ENCODE measurements at places on chromosomes 4 and X.

DNA sequence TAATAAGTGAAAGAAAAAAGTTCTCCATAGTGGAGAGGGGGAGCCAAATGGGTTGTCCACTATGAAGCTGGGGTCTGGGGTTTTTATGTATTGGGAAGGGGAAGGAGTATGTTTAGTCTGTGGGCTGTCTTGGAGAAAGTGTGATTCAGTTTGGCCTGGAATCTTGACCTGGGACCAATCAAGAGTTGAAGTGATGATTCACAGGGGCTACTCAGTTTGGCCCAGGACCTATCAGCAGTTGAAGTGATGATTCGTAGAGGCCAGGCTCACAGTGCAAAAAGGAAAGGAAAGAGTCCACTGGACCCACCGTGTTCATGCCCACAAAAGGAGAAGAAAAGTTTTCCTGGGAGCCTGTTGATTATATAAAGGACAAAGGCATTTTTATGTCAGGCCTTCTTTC is 47.3 kb upstream of the RAB9B start:
- no peak for DNase-seq

GRCh38 chr4:108256538-108256937 is 87.8 kb upstream of the LEF1 start:
- no peak for DNase-seq

- DNase-seq, result no peak
These were observed 54.4 kb downstream of the PHKA1 start for GRCh38 chrX:72659723-72660122.

DNA sequence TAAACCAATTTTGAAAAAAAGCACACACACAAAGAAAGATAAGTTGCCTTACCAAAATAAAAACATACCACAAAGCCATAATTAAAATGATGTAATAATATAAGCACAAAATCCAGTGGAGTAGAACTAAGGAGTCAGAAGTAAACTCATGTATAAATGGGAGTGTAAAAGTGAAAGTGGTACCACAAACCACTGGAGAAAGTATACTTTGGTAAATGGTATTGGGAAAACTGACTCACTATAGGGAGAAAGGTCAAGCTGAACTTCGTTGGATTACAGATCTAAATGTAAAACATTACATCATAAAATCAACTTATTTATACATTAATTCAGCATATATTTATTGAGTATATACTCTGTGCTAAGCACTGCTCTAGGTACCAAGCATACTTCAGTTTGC is 46.3 kb upstream of the HHIP start:
- DNase-seq, result no peak

DNA sequence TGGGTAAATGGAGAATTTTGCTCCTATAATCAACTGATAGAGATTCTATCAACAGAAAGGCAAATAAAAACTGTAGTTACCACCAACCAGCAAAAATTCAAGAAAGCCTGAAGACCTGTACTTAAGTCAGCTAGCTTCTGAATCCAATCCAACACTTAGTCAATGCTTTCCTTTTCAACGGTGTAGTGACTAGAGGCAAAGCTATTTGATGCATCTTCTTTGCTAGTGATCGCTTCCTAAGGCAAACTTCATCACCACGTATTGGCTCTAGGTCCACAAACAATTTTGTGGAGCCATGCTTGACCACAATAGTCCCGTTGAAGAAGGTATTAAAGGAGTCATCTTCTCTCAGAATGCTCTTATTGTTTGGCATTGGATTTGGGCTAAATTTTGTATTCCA is 25.0 kb upstream of the UBA6 start:
- no peak for DNase-seq

DNA sequence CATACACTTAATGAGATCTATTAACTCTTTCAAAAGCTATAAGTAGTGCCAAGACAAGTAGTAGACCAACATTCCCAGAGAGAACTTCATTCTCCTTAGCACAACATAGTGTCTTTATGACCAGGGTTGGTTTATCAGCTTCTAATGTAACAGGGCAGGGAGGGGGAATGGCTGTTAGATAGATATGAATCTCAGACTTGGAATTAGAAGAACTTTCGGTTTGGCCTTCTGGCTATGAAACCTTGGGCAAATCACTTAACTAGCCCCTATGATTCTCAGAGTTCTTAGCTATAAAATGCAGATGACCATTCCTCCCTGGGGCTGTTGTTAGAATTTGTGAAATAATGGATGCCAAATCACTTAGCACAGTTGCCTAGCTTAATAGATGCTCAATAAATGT is 132.2 kb downstream of the SLC10A7 start:
- no peak for DNase-seq

DNA sequence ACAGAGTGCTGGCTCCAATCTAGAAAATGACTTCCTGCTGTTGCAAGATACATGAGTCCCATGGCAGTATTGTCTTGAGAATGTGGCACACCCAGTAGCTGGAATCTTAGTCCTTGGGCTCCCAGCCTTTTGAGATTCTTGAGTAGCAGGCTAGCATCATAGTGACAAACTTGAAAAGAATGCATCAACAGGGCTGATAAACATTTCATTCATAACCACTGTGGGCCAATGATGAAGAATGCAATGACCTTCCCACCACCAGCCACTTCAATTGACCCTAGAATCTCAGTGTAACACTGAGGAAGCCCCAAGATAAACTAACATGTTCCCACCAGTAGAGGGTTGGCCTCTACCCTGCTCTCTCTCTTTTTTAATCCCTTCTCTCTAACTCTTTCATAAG is 329.3 kb downstream of the GBA3 start:
- no peak for DNase-seq

GRCh38 chr4:62517716-62518115 is 1317.6 kb downstream of the ADGRL3 start:
- DNase-seq, result no peak

GRCh38 chrX:103941201-103941975 is 21.0 kb upstream of the TMSB15B start:
- no peak for DNase-seq

DNA sequence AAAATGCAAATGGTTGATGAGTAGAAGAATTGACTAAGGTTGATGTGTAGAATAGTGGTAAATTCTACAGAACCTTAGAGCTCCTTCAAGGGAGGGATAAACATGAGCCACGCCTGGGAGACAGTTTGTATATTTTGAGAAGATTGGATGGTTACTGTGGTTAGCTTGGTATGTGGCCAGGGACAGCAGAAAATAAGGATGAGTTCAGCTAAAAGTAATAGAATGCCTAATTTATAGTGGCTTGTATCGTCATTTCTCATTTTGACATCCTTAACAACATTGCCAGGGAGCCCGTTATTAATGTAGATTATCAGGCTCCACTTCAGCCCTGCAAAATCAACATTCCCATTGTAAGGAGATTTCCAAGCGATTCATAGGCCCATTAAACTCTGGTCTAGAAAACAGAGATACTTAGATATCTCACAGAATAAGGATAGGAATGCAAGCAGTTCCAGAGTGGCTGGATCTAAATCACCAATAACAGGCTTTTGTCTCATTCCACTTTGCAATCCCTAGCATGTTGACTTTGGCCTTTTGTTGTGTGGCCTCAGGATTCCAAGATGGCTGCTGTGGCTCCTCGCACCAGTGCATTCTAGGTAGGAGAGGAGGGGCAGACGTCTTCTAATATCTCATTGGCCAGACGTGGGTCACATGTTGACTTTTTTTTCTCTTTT is 6.4 kb upstream of the PTTG2 start:
- DNase-seq, result no peak

DNA sequence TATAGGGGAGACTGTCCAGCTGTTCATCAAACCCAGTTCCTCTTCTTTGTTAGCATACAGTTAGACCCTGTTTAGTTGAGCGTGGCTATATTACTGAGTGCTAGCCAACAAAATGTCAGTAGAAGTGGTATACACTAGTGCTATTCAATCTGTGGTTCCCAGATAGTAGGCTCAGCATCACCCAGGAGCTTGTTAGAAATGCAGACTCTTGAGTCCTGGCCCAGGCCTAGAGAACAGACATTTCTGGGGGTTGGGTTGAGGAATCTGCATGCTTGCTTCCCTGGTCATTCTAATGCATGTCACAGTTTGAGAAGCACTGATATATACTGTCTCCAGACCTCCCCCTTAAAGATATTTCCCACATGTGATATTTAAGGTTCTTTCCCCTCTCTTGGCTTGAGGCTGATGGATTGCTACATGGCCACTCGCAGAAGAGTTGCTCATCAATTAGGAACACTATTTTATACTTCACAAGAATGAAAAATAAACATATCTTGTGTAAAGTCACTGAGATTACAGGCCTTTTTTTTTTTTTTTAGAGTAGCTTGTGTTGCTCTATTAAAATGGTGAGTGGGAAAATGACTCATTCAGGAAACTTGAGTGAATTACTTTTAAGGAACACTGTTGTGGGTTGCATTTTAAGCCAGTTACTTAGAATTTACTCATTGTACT is 289.0 kb downstream of the STIM2 start:
- DNase-seq, result no peak

GRCh38 chr4:182155806-182156205 is 87.4 kb upstream of the TENM3 start:
- DNase-seq, result no peak

- DNase-seq, result no peak
These were observed 47.2 kb downstream of the TBCK start for GRCh38 chr4:106268786-106269185.

GRCh38 chr4:31169846-31170245 is 449.7 kb downstream of the PCDH7 start:
- DNase-seq, result no peak

DNA sequence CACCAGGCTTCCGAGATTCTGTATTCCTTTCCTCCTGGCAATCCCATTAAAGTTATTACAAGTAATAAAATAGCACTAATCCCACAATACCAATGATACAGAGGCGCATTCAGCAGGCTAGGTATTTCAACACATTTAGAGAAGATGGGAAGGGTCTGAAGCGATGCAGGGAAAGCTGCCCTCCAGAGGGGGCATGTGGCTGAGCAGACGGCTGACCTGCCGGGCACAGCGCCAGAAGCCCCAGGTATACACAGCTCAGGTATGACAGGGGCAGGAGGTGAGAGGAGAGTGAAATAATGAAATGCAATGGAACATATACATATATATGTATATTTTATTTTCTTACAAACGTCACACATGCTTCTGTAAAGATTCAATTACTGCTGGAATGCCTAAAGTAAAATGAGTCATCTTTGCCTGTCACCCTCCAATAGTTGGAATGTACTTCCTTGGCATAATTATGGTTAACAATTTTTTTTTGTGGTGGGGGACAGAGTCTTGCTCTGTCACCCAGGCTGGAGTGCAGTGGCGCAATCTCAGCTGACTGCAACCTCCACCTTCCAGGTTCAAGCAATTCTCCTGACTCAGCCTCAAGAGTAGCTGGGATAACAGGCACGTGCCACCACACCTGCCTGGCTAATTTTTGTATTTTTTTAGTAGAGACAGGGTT is 21.3 kb upstream of the CDKN2AIP start:
- no peak for DNase-seq

- DNase-seq, result peak; percentile 9
These were observed 144.4 kb downstream of the GLRA2 start for GRCh38 chrX:14673764-14674163.

DNA sequence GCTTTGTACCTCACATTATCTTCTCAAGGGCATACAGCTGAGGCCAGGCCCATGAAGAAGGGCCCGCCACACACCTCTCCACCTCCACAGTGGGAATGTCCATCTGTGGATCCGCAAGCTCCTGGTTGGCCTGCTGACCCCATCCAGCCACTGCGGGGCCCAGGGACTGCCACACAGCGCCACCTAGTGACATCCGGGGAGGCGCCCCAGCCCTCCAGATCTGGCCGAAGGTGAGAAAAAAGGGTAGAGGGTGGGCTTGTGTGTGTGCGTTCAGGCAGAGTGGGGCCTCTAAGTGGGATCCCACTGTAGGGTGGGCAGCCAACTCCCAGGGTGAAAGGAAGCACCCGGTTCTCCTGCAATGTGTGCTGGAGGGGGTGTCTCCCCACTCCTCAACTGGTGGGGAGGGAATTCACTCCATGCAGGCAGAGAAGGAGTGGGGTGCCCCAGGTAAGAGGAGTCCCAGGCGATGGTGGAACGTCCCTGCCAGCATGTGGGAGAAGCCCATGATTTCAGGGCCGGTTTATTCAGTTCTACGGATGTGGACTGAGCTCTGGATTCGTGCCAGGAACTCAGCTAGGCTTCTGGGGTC is 117.3 kb downstream of the ENPP6 start:
- DNase-seq, result peak; percentile 8

DNA sequence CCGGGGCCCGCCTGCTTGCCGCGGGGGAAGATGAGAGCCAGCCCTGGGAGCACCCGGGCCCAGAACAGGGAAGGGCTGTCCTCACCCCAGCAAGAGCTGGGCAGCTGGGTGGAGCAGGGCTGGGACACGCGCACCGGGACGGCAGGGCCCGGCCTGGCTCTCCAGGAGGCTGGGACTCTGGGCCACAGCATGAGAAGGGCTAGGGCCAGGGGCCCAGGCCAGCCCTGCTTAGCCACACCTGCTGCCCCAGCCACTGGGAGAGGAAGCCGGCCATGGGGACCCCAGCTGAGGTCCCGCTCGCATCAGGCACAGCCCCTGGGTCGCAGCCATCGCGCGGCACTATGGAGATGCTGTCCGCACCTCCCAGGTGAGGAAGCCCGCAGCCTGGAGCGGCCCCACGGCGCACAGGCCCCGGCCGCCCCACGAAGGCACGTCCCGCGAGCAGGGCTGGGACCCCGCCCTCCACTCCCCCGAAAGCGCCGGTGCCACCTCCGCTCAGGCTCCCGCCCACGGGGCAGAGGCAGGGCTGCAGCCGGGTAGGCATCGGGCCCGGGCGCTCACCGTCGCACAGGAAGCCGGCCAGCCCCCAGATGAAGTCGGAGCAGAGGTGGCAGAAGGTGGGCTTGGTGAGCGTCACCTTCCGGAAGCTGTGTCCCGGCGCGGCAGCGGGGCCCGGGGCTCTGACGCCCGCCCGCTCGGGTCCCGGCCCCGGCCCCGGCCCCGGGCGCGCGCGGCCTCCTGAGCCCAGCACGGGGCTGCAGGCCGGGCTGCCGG is 531 bp downstream of the DGKQ start:
- peak; percentile 27 for DNase-seq

DNA sequence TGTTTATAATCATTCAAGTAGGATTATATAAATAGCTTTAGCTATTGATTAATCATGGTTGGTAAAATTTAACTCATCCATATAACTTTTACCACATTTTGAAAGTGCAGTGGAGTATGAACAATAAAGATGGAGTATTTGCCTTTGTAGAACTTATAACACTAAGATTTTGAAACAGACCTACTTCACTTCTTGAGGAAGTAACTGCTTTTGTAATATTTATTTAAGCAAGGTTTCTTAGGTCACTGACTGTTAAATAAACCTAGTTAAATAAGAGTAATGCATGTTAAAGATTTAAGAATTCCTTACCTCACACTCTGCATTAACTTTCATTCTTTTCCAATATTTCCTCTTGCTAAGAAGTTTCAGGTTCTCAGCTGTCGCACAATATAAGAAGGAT is 242.5 kb downstream of the CFAP299 start:
- DNase-seq, result no peak

DNA sequence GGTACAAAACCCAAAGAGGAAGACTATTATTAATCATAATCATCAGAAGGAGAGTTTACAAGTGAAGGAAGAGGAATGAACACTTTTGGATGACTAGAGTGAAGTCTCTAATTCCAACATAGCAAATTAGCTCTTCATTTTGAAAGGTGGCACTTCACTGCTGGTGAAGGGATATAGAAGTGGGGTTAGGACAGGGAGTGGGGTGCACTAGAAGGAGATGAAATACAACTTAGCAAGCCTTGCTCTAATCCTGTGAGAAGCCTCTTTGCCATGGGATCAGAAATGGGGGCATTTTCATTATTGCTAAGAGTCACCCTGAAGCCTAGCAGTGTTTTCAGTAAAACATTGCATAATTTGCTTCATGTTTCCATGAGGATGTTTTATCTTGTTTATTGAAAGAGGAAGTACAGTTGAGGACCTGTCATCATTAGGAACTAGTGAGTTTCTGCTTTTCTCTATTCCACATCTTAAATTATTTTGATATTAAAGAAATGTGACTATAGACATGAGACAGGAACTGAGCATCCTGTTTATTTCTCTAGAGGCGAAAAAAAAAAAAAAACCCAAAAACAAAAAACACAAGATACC is 9.3 kb upstream of the GRPR start:
- DNase-seq, result no peak
